ENCODE measurements at places on chromosomes 11 and 22.
A peak's percentile ranks its signal among the peaks of the same experiment; 100 is the strongest.

- DNase-seq, result no peak
Measured at GRCh38 chr11:119254239-119254638, 48.1 kb downstream of the CBL start.

DNA sequence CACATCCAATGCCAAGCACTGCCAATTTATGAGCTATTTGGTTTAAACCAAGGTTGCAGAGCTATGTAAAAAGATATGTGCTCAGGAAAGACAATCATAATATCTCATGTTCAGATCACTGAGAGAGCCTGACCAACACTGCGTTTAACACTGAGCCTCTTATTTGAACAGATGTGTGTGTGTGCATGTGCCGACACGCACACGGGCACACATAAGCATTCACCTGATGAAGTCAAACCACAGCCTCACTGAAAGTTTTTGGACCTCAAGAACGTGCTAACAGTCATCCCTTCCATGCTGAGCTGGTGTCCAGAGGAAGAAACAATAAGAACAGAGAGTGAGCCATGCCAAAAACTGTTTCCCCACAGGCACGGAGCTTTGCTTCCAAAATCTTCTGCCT lies 23.4 kb downstream of the HPS4 start:
- no peak for DNase-seq

DNA sequence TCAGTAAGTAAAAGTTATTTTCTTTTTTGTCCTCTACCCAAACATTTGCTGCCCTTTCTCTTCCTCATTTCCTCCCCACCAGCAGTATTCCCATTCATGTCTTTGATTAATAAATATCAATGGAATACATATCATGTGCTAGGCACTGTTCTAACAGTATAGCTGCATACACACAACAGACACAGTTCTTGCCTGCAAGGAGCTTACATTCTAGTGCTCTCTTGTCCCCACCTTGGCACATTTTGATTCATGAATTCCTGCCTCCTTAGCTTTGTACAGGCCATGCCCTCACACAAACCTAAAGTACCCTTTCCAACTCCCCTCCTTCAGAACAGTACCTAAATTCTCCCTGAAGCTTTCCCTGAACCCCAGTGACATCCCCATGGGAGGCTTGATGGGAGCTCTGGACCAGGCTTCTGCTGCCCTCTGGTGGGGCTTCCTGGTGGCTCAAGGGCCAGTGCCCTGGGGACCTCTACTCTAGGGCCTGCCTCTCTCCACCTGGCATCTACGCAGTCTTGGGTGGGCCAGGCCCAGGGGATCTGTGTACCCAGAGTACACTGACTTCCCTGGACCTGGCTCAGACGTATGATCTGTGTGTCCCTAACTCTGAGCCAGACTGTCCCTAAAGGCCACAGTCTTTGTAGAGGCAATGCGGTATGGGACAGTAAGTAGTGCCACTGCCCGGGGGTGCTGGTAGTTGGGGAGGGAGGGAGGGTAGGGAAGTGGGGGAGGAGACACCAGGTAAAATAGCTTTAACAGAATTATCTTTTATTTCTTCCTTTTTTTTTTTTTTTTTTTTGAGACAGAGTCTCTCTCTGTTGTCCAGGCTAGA lies 14.1 kb downstream of the RPS13 start:
- peak; percentile 82 for DNase-seq

GRCh38 chr11:92623055-92623454 lies 346.4 kb upstream of the MTNR1B start:
- no peak for DNase-seq

- no peak for DNase-seq
Measured at GRCh38 chr11:35723913-35724312, 61.3 kb downstream of the TRIM44 start.

DNA sequence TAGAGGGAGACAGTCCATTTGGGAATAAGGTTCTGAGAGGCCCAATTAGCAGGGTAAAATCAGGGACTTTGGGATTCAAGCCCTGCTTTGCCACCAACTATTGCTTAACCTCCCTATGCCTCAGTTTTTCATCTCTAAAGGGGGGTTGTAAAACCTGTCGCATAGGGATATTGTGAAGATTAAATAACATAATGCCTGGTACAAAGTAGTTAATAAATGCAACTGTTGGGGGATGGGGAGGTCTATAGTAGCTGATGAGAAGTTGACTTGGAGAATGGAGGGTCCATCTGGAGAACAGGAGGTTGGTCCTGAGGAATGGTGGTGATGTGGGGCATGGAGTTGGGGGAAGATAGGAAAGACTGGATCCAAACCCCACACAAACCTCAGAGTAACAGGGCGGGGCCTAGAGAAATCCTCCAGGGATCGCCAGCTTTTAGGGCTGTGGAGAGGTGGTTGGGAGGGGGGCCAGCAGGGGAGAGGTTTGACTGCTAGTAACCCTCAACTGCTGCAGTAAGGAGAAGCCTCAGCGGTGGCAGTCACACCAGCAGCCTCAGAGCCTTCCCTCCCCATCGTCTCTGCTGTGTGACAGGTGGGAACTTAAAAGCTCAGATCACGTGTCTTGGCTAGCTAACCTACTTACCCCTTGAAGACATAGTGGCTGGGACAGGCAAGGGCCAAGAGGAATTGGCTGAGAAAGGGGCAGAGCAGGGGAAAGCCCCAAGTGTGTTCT lies 1.1 kb upstream of the ABCG4 start:
- DNase-seq, result no peak

DNA sequence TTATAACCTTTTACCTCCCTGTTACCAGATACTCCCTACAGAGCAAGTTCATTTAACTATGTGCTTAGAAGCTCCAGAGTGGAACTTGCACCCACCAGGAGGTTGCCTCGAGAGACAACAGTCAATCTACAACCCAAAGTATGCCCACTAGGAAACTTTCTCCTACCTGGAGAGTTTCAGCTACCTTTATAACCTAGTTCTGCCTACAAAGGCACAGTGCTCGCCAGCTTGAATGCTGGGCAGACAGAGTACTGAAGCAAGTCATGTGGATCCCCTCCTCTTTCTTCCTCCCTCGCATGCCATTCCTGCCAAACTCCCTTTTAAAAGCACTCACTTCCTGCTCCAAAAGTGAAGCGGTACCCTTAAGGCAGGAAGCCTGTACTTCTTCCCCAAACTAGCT lies 258.9 kb downstream of the SWAP70 start:
- DNase-seq, result no peak

DNA sequence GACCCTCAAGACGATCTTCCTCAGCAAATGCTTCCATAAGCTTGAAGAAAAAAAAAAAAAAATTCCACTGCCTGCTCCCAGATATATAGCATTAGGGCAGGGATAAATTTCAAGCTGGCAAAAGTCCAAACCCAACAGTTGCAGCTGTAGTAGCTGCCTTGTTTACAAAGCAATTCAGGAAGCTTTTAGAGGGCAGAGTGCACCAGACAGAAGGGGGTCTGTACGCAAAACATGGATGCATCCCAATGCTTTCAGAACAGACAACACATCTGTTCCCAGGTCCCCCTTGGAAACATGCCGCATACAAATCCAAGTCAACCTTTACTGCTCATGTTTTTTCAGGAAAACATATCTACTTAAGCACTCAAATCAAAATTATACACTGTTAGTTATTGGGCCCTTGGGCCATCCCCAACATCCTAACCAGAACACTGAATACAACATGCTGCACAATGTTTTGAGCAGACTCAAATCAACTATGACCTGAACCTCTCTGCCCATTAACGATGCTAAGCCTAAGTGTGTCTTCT lies 94.5 kb downstream of the CADM1 start:
- DNase-seq, result no peak

GRCh38 chr11:122922893-122923292 lies 40.3 kb downstream of the JHY start:
- no peak for DNase-seq

DNA sequence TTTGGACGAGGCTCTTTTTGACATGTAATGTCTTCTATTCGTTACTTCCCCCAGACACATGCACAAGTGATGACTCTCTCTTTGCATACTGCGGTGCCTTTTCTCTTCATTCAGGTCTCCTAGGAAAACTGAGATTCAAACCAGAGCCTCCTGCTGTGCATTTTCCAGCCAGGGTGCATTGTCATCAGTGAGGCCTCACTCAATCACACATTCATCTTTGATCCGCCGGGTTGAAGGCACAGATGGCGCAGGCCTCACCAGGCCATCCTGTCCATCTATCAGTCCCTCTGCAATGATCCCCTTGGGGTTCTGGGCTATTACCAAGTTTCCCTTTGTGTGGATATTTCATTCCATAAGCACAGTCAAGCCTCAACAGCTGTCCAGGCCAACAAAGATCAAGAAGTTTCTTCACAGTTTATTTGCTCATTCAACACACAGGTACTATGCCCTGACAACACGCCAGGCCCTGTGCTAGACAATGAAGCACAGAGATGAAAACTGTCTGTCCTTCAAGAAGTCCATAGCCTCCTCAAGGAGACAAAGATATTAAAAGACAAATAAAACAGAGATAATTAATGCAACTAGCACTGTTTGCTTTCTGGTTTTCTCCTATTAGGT lies 107.8 kb downstream of the LARGE1 start:
- no peak for DNase-seq

- DNase-seq, result no peak
Measured at GRCh38 chr11:40130427-40130826, 1329.0 kb downstream of the LRRC4C start.

DNA sequence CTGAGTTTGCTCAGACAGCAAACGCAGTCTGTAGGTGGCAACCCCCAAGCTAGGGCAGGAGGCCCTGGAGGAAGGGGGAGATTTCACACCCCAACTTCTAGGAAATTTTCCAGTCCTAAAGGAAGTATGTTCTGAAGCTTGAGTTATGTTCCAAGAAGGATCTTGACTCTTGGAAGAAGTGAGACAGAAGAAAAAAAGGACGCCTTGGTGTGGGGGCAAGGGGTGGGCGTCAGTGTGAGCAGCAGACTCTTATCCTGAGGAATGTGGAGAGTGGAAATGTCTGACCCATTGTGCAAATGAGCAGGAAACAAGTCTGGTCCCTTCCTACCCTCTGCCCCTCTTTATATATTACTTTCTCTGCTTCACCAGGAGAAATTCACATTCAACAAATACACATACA lies 368.5 kb upstream of the NARS2 start:
- no peak for DNase-seq

DNA sequence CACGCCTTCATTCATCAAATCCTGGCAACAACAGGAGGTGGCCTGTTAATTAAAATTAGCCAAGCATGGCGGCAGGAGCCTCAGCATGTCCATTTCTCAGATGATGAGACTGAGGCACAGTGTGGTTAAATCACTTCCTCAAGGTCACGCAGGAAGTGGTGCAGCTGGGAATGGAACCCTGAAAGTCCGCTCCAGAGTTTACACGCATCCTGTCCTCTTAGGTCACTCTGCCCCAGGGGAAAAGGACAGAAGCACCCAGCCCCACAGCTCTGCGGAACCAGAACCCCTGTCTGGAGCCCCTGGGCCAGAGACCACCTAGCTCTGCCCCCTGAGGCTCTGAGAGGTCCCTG lies 19.6 kb downstream of the RPL3 start:
- no peak for DNase-seq

DNA sequence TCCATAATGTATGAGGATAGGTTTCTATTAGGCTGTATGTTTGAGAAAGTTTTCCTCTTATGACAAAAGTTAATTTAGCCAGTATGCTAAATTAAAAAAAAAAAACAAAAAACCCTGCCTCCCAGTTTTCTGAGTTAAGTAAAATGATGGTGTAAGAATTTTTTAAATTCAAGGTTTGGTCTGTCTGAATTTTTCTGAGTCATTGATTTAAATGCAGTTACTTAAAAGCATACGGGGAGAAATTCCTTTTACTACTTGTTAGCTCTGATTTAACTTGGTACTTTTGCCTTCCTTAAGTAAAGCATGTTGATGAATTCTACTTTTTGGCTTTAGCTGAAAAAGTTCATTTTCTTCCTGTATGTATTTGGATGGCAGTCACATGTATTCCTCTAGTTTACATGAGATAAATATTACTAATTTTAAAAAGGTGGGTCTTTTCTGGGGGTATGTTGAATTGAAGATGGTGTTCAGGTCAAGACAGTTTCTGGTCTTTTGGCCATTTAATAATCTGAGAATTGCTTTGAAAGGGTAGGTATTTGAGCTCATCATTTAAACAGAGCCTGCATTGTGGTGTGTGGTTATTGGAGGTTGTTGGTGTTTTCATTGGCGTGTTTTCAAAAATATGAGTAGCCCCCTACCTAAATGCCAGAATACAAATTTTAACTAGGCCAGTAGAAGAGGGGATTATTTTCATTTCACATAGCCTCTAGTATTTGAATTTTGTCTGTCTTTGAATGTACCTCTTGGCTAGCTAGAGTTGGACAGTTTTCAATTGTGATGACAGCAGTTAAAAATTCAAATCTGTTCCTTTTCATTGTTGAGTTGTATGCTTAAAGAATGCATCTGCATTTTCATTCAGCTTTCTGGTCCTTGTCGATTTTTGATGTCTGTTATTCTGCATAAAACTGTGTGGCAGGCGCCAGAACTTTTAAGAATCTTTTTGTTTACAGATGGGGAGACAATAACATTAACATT lies 64.7 kb downstream of the MTMR3 start:
- no peak for DNase-seq

Data from activated CD8-positive, alpha-beta memory T cell treated with anti-CD3 and anti-CD28 coated beads for 24 hours (primary cell).